HuH-7.5 (cell line): ENCODE measurements at places on chromosomes 4 and X.

DNA sequence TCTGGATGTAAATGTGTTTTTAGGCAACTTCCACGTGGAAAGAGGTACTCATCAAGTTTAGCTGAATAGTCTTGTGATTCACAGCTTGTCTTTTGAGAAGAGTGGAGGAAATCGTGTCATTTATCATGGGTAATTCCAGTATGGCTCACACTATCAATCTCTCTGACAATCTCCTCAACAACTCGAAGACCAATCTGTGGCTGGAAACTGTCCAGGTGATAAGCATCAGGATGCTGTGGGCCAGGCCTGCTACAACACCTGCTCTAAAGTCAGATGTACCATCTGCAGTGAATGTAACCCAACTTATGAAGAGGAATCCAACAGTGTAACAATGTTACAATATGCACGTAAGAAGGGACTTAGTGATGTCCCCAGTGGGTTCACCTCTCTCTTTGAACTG lies 132.1 kb upstream of the GK2 start:
- DNase-seq: no peak

- no peak for DNase-seq
These were observed 190.8 kb upstream of the GK2 start for GRCh38 chr4:79598801-79599200.

GRCh38 chrX:41721590-41721989 lies 2.4 kb upstream of the GPR82 start:
- DNase-seq: no peak

GRCh38 chr4:94831607-94832006 lies 73.9 kb downstream of the BMPR1B start:
- DNase-seq: no peak

GRCh38 chr4:72119946-72120345 lies 88.1 kb downstream of the NPFFR2 start:
- DNase-seq: no peak

DNA sequence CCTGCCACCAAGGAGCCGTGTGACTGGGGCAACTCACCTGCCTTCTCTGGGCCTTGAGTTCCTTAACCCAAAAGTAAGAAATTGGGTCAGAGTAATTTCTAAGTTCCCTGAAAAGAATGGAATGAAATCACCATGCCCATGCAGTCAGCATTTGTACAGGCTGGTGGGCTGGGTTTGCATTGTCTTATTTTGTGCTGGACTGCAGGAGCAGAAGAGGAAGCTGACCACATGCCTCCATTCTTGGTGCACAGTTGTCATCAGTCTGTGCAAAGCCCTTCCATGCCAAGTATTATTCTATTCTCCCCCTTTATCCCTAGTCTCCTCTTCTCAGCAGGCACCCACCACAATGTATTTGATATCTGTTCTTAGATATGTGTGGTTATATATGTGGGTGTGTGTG lies 56.3 kb downstream of the FHDC1 start:
- no peak for DNase-seq

DNA sequence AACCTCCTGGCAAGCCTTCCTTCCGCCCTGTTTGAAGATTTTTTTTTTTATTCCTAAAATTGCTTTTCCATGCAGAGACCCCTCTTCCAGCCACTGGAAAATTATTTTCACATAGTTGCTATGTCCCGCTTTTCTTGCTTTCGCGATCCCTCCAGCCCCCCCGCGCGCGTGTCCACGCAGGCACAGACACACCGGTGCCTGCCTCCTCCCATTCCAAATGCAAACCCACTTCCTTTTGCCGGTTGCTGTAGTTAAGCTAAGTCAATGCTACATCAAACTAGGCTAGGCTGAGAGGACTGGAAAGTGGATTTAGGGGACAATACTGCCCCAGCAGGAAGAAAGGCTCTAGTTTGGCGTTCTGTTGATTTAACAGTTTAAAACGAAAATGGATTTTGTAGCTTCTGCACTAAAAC lies 111.0 kb downstream of the DHX15 start:
- DNase-seq: peak; percentile 79

GRCh38 chr4:153419673-153420278 lies 46.4 kb upstream of the TMEM131L start:
- DNase-seq: no peak

DNA sequence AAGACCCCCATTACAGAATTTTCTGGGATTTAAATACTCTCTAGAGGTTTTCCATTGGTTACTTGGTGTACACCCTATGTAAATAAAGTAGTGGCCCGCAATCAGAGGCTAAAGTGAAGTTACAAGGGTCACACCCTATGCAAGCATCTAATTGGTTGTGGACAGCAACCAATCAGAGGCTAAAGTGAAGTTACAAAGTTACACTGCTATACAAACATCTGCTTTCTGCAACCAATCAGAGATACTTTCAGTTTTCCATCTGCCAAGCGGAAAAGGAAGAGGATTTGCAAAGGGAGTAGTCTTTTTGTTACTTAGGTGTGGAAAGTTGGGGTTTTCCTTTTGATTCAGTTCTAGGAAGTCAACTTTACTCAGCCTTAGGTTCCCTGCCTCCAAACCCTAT lies 2.0 kb upstream of the ATRX start:
- DNase-seq: peak; percentile 20

GRCh38 chr4:22190855-22191254 lies 242.3 kb upstream of the KCNIP4 start:
- DNase-seq: no peak

GRCh38 chrX:82081027-82081426 lies 879.1 kb downstream of the SH3BGRL start:
- DNase-seq: no peak

DNA sequence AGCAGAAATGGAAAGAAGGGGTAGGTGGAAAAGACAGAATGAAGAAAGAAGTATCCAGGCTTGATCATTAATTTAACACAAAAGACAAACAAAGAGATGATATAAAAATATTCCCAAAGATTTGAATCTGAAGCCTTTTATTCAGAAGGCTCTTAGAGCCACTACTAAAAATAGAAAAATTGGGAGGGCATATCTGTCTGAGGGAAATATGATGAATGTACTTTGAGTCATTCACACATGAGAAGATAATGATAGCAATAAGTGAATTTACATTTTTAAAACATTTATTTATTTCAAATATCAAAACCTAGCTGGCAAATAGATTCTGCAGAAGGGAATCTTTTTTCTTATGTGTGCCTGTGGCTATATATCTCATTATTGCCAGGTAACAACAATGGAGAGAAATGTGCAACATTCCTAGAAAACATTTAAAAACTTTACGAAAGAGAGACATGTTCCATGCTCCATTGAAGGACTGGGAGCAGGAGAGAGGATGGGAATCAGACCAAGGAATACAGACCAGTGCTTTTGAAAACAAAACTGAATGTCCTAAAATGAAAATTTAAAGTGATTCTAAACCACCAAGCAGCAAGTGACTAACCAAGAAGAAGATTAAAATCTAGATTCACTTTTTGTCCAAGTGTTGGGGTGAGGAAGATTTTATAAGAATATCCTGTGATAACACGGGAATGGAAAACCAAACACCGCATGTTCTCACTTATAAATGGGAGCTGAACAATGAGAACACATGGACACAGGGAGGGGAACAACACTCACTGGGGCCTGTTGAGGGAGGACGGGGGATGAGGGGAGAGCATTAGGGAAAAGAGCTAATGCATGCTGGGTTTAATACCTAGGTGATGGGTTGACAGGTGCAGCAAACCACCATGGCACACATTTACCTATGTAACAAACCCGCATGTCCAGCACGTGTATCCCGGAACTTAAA lies 41.2 kb downstream of the ANXA5 start:
- no peak for DNase-seq

DNA sequence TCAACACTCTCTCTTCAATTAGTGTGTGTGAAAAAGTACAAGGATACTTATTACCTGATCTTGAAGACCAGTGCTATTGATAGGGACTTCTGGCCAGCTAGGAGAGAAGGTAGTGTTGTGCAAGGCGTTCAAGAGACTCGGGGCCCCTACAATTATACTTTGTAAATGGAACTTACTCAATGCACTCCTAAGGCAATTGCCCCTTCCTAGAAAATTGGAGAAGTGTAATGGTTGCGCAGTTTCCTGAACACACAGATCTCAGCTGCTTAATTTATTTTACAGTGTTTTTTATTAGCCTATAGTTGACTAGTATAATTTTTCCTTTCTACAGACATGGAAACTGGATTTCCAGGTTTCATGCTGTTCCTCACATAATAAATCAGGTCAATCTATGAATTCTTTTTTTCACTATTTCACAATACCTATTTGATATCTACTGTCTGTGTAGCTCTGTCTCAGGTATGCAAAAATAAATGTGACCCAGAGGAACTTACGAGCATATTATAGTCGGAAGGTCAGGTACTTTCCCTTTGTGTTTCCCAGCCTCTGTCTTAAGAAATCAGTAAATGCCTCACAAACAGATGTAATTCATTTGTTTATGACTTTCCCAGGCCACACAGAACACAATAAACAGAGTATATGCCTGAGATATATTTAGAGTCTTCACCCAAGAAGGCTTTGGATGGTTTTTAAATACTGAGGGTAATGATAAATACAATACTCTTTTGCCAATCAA lies 89.1 kb upstream of the TET2 start:
- DNase-seq: no peak

DNA sequence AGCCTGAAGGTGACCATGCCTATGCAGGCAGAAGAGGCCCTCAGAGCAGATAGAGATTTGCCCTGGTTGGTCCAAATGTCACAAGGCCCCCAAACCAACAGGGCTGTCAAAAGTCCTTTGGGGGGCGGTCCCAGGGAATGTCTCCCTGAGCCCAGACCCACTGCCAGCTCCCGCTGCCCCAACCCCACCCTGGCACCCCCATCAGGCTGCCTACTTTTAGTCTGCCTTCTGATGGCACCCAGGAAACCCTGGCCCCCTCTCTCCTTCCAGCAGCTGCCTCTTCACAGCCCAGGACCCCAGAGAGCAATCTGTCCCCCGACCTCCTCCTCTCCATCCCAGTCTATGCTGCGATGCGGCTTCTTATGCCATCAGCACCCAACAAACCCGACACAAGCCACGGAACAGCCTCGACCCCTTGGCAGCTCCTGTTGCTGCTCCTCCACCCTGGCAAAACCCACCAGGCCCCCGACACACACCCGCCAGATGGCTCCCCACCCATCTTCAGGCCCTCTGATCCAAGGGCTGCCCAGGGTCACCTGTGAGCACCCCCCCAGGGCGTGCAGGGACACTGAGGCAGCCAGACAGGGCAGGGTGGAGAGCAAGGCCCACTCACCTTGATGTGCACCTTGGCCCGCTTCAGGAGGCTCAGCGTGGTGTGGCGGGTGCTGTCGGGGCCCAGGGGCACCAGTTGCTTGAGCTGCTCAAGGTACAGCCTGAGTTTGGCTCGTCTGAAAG lies 9.9 kb downstream of the MXD4 start:
- DNase-seq: peak; percentile 7

DNA sequence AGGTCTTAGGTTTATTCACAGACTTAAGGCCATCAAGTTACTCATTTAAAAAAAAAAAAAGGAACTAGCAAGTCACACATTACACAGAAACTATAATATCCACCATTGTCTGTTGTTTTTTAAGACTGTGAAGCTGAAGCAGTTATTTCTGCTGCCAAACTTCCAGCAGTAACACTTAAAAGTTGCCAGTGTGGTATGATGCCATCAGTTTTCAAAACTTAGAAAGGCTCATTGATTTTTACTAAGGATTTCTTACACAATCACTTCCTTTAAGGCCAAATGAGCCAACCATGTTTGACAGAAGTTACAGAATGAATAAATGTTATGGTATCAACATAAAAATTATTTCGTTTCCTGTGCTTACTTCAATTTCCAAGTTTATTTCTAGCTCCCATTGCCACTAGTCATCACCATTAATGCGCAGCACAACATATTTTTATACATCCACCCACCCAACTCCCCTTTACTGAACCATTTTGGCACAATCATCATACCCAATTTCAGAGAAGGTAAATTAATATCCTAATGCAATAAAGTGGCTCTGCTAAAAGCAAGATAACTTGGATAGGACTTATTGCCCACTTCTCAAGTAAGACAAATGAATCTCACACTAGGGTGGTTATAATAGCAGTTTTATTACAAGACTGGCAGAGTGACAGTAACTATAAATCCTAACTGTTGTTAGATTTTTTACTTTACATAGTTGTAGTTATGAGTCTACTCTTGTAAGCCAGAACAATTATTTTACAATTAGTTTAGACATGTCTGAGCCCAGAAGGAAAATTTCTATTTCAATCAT lies 13.1 kb downstream of the PDGFC start:
- DNase-seq: no peak

DNA sequence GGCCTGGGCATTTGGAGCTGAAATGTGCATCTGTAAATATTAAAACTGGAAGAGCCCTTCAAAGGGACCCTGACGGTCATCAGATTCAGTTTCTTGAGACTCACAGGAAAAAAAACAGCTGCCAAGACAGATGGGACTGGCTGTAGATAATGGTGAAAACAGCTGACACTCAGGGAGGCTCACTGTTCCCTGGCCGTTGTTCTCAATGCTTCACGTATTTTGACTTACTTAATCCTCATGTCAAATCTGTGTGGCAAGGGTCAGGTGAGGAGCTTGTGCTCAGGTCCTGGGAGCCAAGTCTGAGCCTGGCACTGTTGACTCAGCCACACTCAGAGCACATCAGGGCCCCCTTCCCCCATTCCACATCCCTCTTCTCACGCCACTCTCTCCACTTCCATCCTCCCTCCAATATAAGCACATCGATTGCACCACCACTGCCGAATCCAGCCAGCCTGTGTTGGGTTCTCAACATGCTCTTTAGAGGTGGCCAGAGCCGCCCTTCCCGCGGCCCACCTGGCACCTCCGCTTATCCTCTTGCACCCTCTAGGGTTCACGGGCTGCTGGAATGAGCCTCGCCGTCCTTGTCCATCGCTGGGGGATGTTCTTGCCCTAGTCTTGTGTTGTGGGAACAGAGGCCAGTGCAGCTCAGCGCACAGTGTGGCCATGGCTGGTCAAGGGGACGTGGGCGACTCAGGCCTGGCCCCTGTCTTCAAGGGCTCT lies 40.1 kb downstream of the EVC start:
- no peak for DNase-seq

DNA sequence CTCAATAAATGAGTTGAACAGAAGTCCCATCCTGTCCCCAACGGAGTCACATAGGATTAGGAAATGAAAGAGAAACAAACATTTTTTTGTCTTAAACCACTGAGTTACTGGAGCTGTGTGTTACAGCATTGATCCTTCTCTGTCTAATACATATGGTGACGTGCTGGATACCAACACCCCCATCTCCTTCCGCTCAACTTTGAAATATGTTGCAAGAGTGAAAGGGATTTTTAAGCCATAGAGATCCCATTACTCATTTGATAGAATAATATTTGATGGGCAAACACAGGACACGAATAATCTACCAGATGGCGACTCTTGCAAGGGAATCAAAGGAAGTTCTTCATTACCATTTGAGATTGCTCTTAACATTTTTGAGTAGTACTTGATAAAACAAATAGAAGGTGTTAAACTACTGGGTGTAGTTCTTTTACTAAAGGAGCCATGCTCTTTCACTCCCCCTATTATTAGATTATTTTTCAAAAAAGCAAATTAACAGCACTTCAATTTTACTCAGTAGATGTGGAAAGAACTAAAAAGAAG lies 140.5 kb downstream of the PACRGL start:
- DNase-seq: no peak

- no peak for DNase-seq
These were observed 29.5 kb downstream of the EGFL6 start for GRCh38 chrX:13598877-13599276.

- no peak for DNase-seq
These were observed 444 bp downstream of the FREM3 start for GRCh38 chr4:143700046-143700415.

- no peak for DNase-seq
These were observed 101.6 kb downstream of the FAM193A start for GRCh38 chr4:2637956-2638552.

- no peak for DNase-seq
These were observed 77.7 kb upstream of the C4orf50 start for GRCh38 chr4:6095897-6096296.
